Kidney (tissue), 22 donors: ENCODE measurements at places on chromosomes 12 and 14. TPM values are rescaled to one million over a fixed set of nuclear protein-coding genes. Genes with fewer than 3 reads are reported as not detected.
A peak's percentile ranks its signal among the peaks of the same experiment; 100 is the strongest.

GRCh38 chr12:89414322-89414721, 62.0 kb upstream of the DUSP6 start:
- H3K36me3 ChIP-seq, result no peaks in the 10 kb centered on the region
- no peaks in the 10 kb centered on the region for H3K27me3 ChIP-seq
- H3K27ac ChIP-seq, result peak overlapping the region; percentile 32
- no peak for DNase-seq
- H3K4me1 ChIP-seq, result peaks cover 8% of the 10 kb centered on the region

DNA sequence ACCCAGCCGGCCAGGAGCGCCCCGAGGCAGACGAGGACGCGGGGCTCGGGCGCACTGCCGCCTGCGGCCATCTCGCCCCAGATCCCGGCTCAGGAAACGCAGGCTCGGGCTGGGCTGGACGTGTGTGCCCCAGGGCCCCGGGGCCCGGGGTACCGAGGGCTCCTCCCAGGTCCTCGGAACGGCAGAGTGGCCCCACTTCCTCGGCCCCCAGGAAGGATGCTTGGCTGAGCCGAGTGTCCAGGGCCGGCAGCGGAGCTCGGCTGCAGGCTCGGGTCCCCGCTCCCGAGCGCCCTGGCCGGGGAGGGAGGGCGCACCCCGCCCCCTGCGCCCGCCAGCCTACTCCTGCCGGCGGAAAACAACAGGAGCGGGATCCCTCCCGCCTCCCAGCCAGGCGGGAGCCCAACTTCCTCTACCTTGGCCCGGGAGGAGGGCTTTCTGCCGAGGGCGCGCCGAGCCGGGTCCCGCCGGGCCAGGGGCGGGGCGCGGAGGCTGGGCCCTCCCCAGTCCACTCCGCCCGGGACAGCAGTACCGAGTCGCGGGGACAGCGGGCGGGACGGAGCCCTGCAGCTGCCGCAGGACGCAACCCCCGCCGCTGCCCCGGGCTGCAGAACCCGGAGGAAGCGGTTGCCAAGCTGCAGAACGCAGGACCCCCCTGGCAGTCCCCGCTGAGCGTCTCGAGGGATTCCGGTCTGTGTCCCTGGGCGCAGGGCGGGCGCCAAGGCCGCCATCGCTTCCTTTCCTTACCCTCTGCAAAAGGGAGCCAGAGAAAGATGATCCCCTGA, at the start of gene VSIG10:
TSS of gene VSIG10 (minus strand) at position 411 of the 782 bp plus-strand sequence. CDS start at position 71, 340 bp downstream.
- no peaks in the 10 kb centered on the region for H3K27me3 ChIP-seq
- no peaks in the 10 kb centered on the region for H3K4me1 ChIP-seq
- peak within 1 kb of the TSS; percentile 68 for H3K4me3 ChIP-seq
- DNase-seq, result peak; percentile 75
- H3K27ac ChIP-seq, result peak within 1 kb of the TSS; percentile 32
- H3K36me3 ChIP-seq, result no peaks in the 10 kb centered on the region

DNA sequence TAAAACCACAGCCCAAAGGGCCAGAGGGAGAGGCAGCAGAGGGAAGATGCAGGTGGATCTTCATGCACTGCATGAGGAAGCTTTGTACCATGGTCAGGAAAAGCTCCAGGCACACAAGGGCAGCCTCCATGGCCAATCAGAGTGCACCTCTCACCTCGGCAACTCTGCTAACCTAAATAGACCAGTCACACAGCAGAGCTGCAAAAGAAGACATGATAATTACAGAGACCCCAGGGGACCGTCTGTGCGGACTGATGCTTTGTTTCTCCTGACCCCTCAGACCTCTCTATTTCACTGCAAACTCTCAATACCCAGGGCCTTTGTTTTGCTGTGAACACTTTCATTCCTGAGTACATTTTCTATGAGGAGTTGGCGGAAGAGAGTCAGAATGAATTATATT, 10.7 kb upstream of the TCL1B start:
- H3K27me3 ChIP-seq, result no peaks in the 10 kb centered on the region
- DNase-seq, result no peak
- H3K4me3 ChIP-seq, result no peak overlapping the region
- no peak overlapping the region for H3K27ac ChIP-seq
- peaks cover 2% of the 10 kb centered on the region for H3K4me1 ChIP-seq

- H3K36me3 ChIP-seq, result peaks cover 8% of the 10 kb centered on the region
- no peak overlapping the region for H3K4me3 ChIP-seq
- no peak overlapping the region for H3K27ac ChIP-seq
- H3K4me1 ChIP-seq, result no peaks in the 10 kb centered on the region
- no peaks in the 10 kb centered on the region for H3K27me3 ChIP-seq
- DNase-seq, result no peak
These were observed 64.9 kb downstream of the FBXO33 start for GRCh38 chr14:39367387-39367751.

GRCh38 chr12:81968421-81968820, 209.3 kb upstream of the PPFIA2 start:
- no peaks in the 10 kb centered on the region for H3K36me3 ChIP-seq
- DNase-seq, result no peak
- H3K4me3 ChIP-seq, result no peak overlapping the region
- H3K4me1 ChIP-seq, result no peaks in the 10 kb centered on the region
- H3K27ac ChIP-seq, result no peak overlapping the region

GRCh38 chr12:56152132-56152755, at the start of gene MYL6B:
TSS of gene MYL6B (plus strand) at chr12:56152587. CDS start at chr12:56153919, 1,332 bp downstream.
- DNase-seq, result peak; percentile 95
- peak within 1 kb of the TSS; percentile 91 for H3K27ac ChIP-seq
- no peaks in the 10 kb centered on the region for H3K36me3 ChIP-seq
- no peaks in the 10 kb centered on the region for H3K27me3 ChIP-seq
- peak within 1 kb of the TSS; percentile 80 for H3K4me3 ChIP-seq

DNA sequence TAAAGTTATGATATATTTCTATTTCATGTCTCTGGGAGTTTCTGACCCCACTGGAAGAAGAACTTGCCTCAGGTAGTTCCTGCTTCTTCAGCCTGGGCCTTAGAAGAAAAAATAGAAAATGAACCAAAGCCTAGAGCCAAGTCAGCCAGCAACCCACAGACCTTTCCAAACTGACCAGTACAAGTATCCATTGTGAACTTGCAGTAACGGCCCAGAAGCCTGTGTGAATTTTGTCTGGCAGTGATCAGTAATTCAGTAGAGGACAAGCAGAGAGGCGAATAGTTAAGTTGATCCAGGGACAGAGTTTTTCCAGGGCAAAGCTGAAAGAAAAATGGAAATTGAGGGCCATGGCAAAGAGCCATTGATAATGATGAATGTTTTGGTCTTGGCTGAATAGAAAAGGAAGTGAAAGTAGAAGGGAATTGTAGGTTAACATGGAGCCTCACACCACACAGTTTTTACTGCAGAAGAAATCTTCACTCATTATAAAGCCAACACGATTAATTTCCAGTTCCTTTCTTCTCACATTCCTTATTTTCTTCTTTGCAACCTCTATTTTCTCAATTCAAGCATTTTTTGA, 311.8 kb downstream of the BTG1 start:
- no peak for DNase-seq
- H3K4me3 ChIP-seq, result no peak overlapping the region
- H3K4me1 ChIP-seq, result no peaks in the 10 kb centered on the region
- no peaks in the 10 kb centered on the region for H3K36me3 ChIP-seq
- H3K27me3 ChIP-seq, result no peaks in the 10 kb centered on the region
- H3K27ac ChIP-seq, result no peak overlapping the region

DNA sequence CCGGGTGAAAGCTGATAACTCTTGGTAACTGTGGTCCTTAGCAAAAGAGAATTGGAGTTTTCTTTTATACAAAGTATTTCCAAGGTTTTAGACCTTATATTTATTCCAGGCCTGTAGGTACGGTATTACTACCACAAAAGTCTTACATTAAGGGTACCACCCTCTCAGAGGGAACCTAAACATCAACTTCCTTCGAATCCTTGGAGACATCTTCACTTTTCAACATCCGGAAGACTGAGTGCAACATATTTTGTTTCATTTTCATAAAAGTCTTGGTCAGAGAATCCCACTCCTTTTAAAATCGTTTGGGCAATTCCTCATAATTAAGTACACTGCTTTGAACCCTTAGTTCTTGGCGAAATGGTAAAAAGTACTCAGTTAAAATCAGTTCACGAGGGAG, 1.2 kb downstream of the CNOT2 start:
- H3K27ac ChIP-seq, result peak overlapping the region; percentile 97
- H3K36me3 ChIP-seq, result no peaks in the 10 kb centered on the region
- no peak for DNase-seq

DNA sequence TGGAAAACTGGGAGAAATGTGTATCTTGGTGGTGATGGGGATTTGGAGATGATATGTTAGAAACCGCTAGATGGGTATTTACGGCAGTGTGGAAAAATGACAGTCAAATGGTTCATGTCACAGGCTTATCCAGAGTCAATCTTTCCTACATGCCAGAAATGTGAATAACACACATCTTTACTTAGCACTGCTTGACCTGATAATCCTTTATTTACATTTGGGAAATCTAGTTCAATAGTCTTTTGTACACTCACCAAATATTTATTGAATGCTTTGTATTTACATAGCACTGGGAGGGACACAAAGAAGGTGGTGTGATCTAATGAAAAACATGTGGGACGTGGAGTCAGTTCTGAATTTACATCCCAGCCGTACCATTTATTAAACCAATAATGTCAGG, 208.2 kb downstream of the DIO2 start:
- no peaks in the 10 kb centered on the region for H3K4me1 ChIP-seq
- no peaks in the 10 kb centered on the region for H3K36me3 ChIP-seq
- no peak for DNase-seq
- H3K27me3 ChIP-seq, result no peaks in the 10 kb centered on the region
- H3K27ac ChIP-seq, result no peak overlapping the region
- no peak overlapping the region for H3K4me3 ChIP-seq

DNA sequence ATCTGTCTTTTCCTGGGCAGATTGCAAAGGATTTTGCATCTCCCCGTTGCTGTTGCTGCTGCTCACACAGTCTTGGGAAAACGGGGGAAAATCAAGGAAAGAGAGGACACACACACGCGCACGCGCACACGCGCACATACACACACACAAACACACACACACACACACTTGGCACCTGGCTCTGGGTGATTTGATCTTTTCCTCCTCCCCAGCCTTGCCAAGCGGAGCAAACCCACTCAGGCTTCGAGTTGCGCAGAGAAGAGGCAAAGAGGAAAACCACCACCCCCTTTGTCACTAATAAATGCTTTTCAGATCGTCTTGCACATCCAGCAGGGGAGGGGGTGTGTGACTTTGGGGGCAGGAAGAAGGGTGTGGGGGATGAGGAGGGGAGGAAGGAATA, 965 bp upstream of the NOS1 start:
- no peak for DNase-seq
- no peaks in the 10 kb centered on the region for H3K36me3 ChIP-seq
- H3K27me3 ChIP-seq, result peaks cover 44% of the 10 kb centered on the region
- no peak overlapping the region for H3K27ac ChIP-seq
- no peak overlapping the region for H3K4me3 ChIP-seq

DNA sequence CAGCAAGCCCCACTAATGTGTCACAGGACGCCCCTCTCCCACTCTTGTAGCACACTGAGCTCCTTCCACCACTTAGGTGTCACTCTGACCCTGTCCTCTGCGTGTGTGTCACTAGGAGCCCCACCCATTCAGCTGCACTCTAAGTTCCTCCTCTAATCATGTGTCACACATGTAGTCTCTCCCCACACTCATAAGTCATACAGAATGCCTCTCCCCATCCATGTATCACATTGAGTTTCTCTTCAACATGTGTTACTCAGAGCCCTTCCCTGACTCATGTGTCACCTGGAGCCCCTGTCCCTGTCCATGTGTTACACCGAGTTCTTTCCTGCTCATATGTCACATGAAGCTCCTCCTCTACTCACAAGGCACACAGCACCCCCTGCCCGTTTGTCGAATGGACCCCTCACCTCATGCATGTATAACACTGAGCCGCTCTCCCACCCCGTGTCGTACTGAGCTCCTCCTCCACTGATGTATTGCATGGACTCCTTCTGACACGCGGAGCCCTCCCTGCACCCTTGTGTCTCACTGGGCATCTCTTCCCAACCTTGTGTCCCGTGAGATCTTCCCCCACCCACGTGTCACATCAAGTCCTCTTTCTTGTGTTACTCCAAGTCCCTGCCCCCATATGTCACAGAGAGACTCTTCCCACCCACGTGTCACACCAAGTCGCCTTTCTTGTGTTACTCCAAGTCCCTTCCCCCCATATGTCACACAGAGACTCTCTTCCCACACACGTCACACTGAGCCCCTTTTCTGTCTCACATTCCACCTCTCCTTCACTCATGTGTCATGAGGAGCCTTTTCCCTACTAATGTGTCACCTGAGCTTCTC, 31.0 kb downstream of the RTL1 start:
- no peaks in the 10 kb centered on the region for H3K4me1 ChIP-seq
- H3K4me3 ChIP-seq, result no peak overlapping the region
- no peak overlapping the region for H3K27ac ChIP-seq
- H3K27me3 ChIP-seq, result no peaks in the 10 kb centered on the region
- peak; percentile 37 for DNase-seq
- no peaks in the 10 kb centered on the region for H3K36me3 ChIP-seq

DNA sequence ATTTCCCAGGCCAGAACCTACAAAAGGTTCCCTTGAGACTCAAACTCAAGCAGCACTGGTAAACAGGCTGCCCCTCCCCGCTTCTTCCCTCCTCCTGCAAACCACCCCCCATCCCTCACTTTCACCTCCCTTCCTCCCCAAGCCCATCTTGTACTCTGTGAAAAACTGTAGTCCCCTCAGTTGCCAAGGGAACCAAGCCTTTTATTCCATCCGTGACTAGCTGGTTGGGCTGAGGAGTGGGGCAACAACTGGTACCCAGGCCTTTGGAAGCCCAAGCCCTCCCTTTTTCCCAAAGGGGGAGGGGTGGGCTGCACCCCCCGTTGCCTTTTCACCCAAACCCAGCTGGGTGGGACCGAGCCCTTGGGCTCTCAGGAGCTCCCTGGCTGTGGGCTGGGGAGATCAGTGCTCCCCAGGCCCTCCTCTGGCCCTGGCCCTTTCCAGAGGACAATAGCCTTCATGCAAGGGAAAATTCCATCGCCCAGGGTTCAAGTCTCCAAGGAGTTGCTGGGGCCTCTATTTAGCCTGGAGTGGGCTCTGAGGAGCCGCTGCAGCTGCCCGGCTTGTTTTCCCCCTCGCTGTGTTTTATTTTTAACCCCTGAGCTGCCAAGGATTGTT, 61.9 kb downstream of the ZFP36L1 start:
- no peak overlapping the region for H3K4me3 ChIP-seq
- no peaks in the 10 kb centered on the region for H3K36me3 ChIP-seq
- no peaks in the 10 kb centered on the region for H3K4me1 ChIP-seq
- peak; percentile 77 for DNase-seq

- peaks cover 4% of the 10 kb centered on the region for H3K36me3 ChIP-seq
- H3K4me1 ChIP-seq, result no peaks in the 10 kb centered on the region
- H3K27me3 ChIP-seq, result no peaks in the 10 kb centered on the region
- no peak overlapping the region for H3K27ac ChIP-seq
- DNase-seq, result no peak
These were observed 25.7 kb downstream of the RAB21 start for GRCh38 chr12:71780237-71780822.

The IRAK3 gene
- 19.9 TPM for total RNA-seq

The MYO1H gene
- total RNA-seq, result not detected

The CALM1 gene
- total RNA-seq, result 328 TPM

The LRP1 gene
- 121 TPM for total RNA-seq

The RSRC2 gene
- 73.9 TPM for total RNA-seq

The PTPRB gene
- 71.6 TPM for total RNA-seq

The ADGRD1 gene
- 6.7 TPM for total RNA-seq

The KCNC2 gene
- total RNA-seq, result not detected

The SPTLC2 gene
- total RNA-seq, result 66.1 TPM

The SLC16A7 gene
- 33.9 TPM for total RNA-seq
